ENCODE measurements at places on chromosomes 11 and 22. TPM values are rescaled to one million over a fixed set of nuclear protein-coding genes. Genes with fewer than 3 reads are reported as not detected.

HBE1 gene
- under 0.01 TPM for total RNA-seq

SAAL1 gene
- 9.7 TPM for total RNA-seq

MAJIN gene
- not detected for total RNA-seq

ZNF214 gene
- total RNA-seq, result 1.3 TPM

CCDC116 gene
- 0.27 TPM for total RNA-seq

GALNT18 gene
- total RNA-seq, result 0.54 TPM

MGAT3 gene
- total RNA-seq, result 1.1 TPM

TRIM49 gene
- total RNA-seq, result under 0.01 TPM

LZTR1 gene
- total RNA-seq, result 72.2 TPM

C11orf97 gene
- total RNA-seq, result not detected

SCN3B gene
- total RNA-seq, result under 0.01 TPM

SPDYC gene
- total RNA-seq, result not detected

GNG3 gene
- not detected for total RNA-seq

MMP8 gene
- total RNA-seq, result 1.3 TPM

ACR gene
- total RNA-seq, result 2.2 TPM

RAB30 gene
- 0.81 TPM for total RNA-seq

OR51I1 gene
- 1.3 TPM for total RNA-seq

C11orf91 gene
- not detected for total RNA-seq

PTPN5 gene
- total RNA-seq, result under 0.01 TPM

IL10RA gene
- 11.8 TPM for total RNA-seq

PANX3 gene
- total RNA-seq, result not detected

TBX10 gene
- not detected for total RNA-seq

PGA5 gene
- total RNA-seq, result not detected

SMTNL1 gene
- not detected for total RNA-seq

SAA2 gene
- total RNA-seq, result not detected

OR4C15 gene
- not detected for total RNA-seq

OR52A1 gene
- total RNA-seq, result 0.27 TPM

PYGM gene
- 4.6 TPM for total RNA-seq

RFPL1 gene
- total RNA-seq, result not detected

PATE2 gene
- total RNA-seq, result not detected

MUC5AC gene
- under 0.01 TPM for total RNA-seq

PRDM11 gene
- 18.0 TPM for total RNA-seq

SMC1B gene
- not detected for total RNA-seq

CALCA gene
- total RNA-seq, result not detected

TOMT gene
- not detected for total RNA-seq

ZBED5 gene
- total RNA-seq, result 21.3 TPM

ANKK1 gene
- total RNA-seq, result under 0.01 TPM

ASCL2 gene
- 6.7 TPM for total RNA-seq

UCP3 gene
- total RNA-seq, result 2.4 TPM

CASP5 gene
- total RNA-seq, result 0.27 TPM

COA4 gene
- total RNA-seq, result 80.2 TPM

TIMP3 gene
- 5.9 TPM for total RNA-seq

OPCML gene
- total RNA-seq, result not detected

CHADL gene
- total RNA-seq, result 1.9 TPM

NXPE4 gene
- not detected for total RNA-seq

HBB gene
- total RNA-seq, result 708 TPM

BIK gene
- total RNA-seq, result 0.81 TPM

SCGB1D2 gene
- not detected for total RNA-seq

OR52N4 gene
- total RNA-seq, result 1.3 TPM

SHISA8 gene
- total RNA-seq, result under 0.01 TPM

Measured in hematopoietic multipotent progenitor cell (in vitro differentiated cells).